H9 (cell line): ENCODE measurements at places on chromosomes 2 and 18. TPM values are rescaled to one million over a fixed set of nuclear protein-coding genes. Genes with fewer than 3 reads are reported as not detected.

The COLEC11 gene
- total RNA-seq = 0.39 TPM in 1 of 2 replicates, not detected in the other

The ERMN gene
- total RNA-seq = 0.29 and 0.48 TPM in 2 replicates

The FOXI3 gene
- total RNA-seq = 18.3 and 19.2 TPM in 2 replicates

The ZNF396 gene
- 0.94 and 1.2 TPM in 2 replicates for total RNA-seq

The COL3A1 gene
- not detected in 2 replicates for total RNA-seq

The HJURP gene
- 49.7 and 52.6 TPM in 2 replicates for total RNA-seq

The IL1R2 gene
- total RNA-seq = not detected in 2 replicates

The GREB1L gene
- total RNA-seq = 2.1 and 2.7 TPM in 2 replicates

The SAG gene
- total RNA-seq = not detected in 2 replicates

The FAP gene
- not detected in 2 replicates for total RNA-seq

The CCDC68 gene
- not detected in 2 replicates for total RNA-seq

The GAD1 gene
- 1.8 TPM in 2 replicates for total RNA-seq

The UGT1A4 gene
- not detected in 2 replicates for total RNA-seq

The SERPINB5 gene
- 0.20 TPM in 1 of 2 replicates, not detected in the other for total RNA-seq

The DHRS9 gene
- not detected in 2 replicates for total RNA-seq

The ASPRV1 gene
- 0.57 and 0.64 TPM in 2 replicates for total RNA-seq

The YPEL5 gene
- 28.3 and 28.5 TPM in 2 replicates for total RNA-seq

- no peak for DNase-seq
Measured at GRCh38 chr2:212737392-212738172, 199.0 kb upstream of the ERBB4 start.

GRCh38 chr2:44956843-44957242 lies 15.3 kb downstream of the SIX3 start:
- DNase-seq = no peak

DNA sequence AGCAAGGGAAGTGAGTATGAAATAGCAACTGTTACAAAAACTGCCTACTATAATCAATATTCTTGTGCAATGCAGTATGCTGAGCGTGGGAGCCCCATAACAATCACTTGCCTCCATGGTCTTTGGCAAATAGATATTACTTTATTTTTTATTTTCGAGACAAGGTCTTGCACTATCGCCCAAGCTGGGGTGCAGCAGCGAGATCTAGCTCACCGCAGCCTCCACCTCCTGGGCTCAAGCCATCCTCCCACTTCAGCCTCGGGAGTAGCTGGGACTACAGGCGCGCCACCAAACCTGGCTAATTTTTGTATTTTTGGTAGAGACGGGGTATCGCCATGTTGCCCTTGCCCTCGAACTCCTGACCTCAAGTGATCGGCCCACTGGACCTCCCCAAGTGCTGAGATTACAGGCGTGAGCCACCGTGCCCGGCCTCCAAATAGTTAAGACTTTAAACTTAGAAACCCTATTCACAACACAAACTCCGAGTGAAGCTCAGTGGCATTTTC lies 1.2 kb upstream of the CCNT2 start:
- no peak for DNase-seq

- peak; percentile 62 for DNase-seq
Measured at GRCh38 chr2:52238782-52239181, 1206.8 kb upstream of the NRXN1 start.

- DNase-seq = no peak
Measured at GRCh38 chr2:167575276-167575675, 672.1 kb downstream of the STK39 start.

GRCh38 chr2:236393101-236393500 lies 128.9 kb upstream of the ASB18 start:
- DNase-seq = peak; percentile 14

DNA sequence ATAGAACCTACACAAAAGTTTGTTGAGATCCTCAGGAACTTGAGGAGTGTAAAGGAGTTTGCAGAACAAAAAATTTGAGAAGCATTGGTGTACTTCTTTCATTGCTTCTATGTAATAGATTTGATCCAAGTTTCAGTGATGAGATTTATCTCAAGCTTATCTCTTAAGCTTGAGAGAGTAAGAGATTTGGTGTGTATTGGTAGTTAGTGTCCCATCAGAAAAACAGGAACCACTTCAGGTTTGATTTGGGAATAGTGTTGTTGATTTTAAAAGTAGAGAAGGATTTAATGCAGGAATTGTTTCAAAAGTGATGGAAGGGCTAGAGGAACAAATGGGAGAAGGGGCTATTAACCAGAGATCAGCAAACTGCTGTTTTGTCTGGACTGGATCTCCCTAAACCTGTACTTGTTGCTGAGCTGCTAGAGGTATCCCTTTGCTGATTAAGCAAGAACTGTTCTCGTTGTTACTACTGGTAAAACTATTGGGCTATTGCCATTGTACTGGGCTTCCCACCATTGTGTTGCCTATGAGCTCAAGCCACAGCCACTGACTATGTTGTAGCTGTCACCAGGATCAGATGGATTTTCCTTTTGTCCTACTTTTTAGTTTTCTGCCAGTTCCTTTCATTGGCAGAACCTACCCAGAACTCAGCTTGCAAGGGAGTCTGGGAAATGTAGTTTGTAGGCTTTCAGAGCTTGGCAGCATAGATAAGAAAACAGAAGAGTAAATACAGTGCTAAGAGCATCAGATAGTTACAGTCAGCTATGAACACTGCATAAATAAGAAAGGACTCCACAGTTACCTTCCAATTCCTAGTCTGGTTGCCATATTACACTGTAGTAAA lies 39.3 kb downstream of the RAB10 start:
- DNase-seq = no peak

- DNase-seq = no peak
Measured at GRCh38 chr2:17620841-17621240, 80.3 kb downstream of the VSNL1 start.

- no peak for DNase-seq
Measured at GRCh38 chr2:124267794-124268193, 242.7 kb downstream of the CNTNAP5 start.

GRCh38 chr18:29780816-29781215 lies 1261.7 kb downstream of the DSC3 start:
- DNase-seq = no peak

GRCh38 chr2:118761771-118762170 lies 85.7 kb downstream of the EN1 start:
- DNase-seq = no peak

GRCh38 chr2:190535586-190535985 lies 1.1 kb upstream of the NEMP2 start:
- no peak for DNase-seq

DNA sequence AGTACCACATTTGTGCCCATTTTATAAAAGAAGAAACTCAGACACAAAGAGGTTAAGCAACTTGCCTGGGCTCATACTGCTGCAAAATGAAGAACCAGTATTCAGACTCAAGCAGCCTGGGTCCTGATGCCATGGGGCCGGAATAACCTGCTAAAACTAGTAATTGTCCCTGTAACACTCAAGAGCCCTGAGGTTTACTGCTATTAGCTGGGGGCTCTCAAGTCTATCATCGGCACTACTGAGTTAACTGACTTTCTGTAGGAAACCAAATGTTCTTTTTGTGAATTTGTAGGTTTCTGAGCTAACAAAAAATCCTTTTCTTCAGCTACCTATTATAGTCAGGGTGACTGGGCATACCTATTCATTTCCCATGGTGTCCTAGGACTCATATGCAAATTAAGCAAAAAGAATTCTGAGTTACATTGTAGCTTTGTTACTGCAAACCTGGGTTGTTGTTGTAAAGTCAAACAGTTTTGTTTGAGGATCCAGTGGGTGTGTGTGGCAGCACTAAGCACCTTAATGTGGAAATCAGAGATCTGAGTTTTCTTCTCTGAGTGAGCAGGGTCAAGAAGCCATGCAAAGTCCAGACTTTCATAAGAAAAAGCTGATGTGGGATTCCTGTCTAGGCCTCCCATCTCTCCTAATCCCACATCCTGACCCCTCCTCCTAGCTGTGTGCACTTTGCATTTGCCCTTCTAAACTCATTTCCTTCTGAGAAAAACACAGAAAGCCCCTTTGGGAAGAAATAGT lies 72.4 kb upstream of the TNP1 start:
- peak; percentile 38 for DNase-seq

- DNase-seq = no peak
Measured at GRCh38 chr18:56119681-56120080, 518.7 kb downstream of the TXNL1 start.

GRCh38 chr2:124607679-124608078 lies 582.6 kb downstream of the CNTNAP5 start:
- DNase-seq = no peak

GRCh38 chr2:197297772-197298318 lies 12.7 kb downstream of the ANKRD44 start:
- DNase-seq = no peak

DNA sequence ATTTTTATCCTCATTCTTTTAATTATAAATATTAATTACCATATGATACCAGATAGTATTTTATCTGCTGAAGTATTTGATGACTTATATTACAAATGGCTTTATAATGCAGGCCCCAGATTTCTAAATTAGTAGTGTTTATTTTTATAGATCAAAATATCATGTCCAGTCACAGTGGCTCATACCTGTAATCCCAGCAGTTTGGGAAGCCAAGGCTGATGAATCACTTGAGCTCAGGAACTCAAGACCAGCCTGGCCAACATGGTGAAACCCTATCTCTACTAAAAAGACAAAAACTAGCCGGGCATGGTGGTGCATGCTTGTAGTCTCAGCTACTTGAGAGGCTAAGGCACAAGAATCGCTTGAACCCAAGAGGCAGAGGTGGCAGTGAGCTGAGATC lies 100.1 kb upstream of the ARHGAP15 start:
- no peak for DNase-seq

DNA sequence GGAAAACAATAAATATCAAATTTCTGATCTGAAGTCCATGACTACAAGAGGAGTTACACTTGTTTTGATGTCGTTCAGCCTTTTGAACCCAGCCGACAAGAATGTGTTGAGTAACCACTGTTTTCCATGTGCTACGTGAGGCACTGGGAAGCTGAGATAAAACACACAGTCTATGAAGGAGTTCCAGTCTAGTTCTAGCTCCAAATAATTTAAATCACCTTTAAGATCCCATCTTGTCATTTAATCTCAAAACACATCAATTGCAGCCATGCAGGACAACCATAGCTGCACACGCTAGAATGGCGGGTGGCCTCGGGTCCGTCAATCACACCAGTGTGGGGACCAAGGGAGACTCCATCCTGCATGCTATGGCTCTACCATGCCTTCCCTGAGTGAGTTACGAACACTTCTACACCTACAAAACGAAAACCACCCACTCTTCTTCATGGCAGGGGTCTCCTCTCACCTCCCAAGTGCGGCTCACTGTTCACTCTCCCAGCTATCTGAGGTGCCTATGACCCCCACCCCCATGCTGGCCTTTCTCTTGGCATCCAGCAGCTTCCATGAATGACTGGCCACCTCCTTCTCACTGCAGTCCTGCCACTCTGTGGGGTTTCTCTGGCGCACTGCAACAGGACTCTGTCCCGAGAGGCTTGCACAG lies 3.8 kb downstream of the FHL2 start:
- DNase-seq = no peak

DNA sequence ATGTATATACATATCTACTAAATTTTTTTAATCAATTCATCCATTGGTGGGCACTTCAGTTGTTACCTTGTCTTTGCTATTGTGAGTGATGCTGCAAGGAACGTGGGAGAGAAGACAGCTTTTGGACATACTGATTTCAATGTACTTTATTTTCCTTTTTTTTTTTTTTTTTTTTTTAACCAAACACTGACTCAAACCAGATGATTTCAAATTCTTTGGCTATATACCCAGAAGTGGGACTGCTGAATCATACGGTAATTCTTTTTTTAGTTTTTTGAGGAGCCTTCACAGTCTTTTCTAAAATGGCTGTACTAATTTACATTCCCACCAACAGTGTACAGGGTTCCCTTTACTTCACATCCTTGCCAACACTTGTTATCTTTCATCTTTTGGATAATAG lies 204.7 kb downstream of the INSIG2 start:
- no peak for DNase-seq

DNA sequence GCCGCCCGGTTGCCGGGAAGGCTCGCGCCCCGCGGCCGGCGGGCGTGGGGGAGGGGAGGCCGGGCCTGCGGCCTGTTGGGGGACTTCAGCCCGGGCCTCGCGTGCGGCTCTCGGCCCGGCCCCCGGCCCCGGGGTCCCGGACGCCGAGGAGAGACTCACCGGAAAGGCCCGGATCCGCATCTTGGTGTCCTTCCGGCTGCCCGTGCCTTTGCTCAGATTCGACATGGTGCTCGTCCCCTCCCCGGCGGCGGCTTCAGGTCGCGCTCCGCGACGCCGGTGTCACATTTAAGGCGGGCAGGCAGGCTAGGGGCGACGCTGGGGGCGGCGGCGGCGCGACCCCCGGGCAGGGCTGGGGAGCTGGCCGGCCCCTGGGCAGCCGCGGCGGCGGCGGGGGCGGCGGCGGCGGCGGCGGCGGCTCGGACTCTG lies 365 bp downstream of the CUL3 start:
- DNase-seq = peak; percentile 38

DNA sequence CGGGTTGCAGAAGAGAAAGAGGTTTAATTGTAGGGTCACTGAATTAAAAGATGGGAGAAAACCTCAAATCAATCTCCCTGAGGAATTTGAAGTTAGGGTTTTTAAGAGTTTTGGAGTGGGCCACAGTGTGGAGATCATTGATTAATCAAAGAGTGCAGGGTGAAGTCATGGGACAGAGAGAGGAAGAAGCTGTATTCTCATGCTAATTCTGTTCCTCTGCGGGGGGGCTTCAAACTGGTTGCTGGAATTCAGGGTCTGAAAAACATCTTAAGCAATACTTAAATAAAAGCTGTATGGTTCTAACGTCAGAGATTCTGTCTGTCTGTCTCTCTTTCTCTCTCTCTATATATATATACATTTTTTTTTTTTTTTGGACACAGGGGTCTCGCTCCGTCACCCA lies 169.8 kb upstream of the SPATS2L start:
- peak; percentile 59 for DNase-seq

- DNase-seq = no peak
Measured at GRCh38 chr2:236702657-236703372, 133.2 kb downstream of the ACKR3 start.

GRCh38 chr18:832085-832681 lies 20.1 kb upstream of the YES1 start:
- DNase-seq = peak; percentile 94

DNA sequence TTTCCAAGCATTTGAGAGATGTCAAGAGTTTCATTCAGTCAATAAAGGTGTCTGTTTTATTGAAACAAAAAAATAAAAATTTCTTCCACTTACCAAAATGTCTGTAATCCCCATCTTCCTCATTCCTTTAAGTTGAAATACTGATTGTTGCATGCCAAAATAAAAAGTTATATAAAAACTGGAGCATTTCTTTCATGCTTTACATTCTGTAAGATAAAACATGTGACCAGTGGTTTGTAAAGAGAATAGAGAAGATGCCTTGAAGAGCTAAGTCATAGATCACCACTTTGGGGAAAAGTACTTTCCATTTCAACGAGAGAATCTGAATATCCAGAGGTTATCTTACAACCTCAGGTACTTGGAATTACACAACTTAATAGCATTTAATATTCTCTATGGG lies 35.9 kb upstream of the MYO1B start:
- no peak for DNase-seq

GRCh38 chr2:85788603-85789002 lies 34.8 kb downstream of the ATOH8 start:
- DNase-seq = no peak

GRCh38 chr2:227415538-227416424 lies 28.0 kb upstream of the SCYGR1 start:
- no peak for DNase-seq

- no peak for DNase-seq
Measured at GRCh38 chr2:23015651-23016200, 369.3 kb upstream of the KLHL29 start.

GRCh38 chr2:133952420-133952819 lies 301.5 kb upstream of the MGAT5 start:
- DNase-seq = no peak
